ENCODE measurements at places on chromosomes 12 and 14.

DNA sequence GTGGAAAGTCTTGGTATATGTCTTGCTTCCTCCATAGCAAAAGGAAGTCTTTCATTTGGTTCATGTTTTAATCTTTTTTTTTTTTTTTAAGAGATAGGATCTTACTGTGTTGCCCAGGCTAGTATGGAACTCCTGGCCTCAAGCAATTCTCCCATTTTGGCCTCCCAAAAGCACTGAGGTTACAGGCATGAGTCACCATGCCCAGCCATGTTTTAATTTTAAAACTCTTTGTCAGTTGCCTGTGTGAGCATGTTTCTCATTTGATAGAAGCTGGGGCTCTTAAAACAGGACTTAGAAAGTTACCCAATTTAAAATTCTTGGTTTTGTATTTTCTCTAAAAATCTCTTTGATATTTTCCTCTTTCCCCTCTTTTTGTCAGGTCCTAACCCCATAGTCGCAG lies 45.0 kb upstream of the REP15 start:
- no peaks in the 10 kb centered on the region for H3K27me3 ChIP-seq
- no peak overlapping the region for H3K27ac ChIP-seq
- H3K36me3 ChIP-seq, result no peaks in the 10 kb centered on the region
- H3K4me3 ChIP-seq, result no peak overlapping the region
- no peaks in the 10 kb centered on the region for H3K4me1 ChIP-seq

DNA sequence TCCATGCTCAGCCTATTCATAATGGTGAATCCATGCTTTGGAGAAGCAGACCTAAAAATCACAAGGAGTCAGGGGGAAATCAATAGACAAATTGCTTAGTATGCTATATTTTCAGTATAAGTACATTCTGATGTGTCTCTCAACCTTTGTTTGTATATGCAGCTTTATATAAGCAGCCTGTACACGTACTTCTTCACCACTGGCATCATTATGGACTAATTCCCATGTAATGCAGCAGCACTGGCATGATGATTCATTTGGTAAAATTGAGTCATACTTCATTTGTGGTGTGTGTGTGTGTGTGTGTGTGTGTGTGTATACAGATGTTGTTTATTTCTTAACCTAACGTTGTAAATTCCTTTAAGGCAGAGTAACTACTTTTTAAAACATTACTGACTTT lies 10.9 kb downstream of the DCP1B start:
- H3K27me3 ChIP-seq, result no peaks in the 10 kb centered on the region
- H3K27ac ChIP-seq, result no peak overlapping the region
- peaks cover 12% of the 10 kb centered on the region for H3K4me1 ChIP-seq

- H3K4me3 ChIP-seq, result no peak overlapping the region
- DNase-seq, result no peak
- peaks cover 25% of the 10 kb centered on the region for H3K4me1 ChIP-seq
Measured at GRCh38 chr14:75649337-75649736, 11.3 kb downstream of the ERG28 start.

DNA sequence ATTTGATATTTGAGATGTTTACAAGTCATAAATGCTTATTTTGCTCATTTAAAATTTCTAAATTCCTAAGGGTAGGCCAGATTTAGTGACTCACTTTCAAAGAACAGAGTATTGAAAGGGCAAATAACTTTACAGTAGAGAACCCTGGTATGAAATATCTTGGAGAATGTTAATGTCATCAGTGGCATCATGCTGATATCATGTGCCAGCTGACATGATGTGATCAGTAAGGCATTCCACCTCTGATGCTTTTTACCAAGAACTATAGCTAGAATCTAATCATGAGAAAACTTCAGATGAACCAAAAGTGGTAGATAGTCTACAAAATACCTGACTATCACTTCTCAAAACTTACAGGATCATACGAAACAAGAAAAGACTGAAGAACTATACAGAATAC lies 2.9 kb upstream of the FLRT2 start:
- no peak overlapping the region for H3K4me3 ChIP-seq
- no peaks in the 10 kb centered on the region for H3K27me3 ChIP-seq
- no peaks in the 10 kb centered on the region for H3K4me1 ChIP-seq
- no peaks in the 10 kb centered on the region for H3K36me3 ChIP-seq
- DNase-seq, result no peak
- no peak overlapping the region for H3K27ac ChIP-seq

DNA sequence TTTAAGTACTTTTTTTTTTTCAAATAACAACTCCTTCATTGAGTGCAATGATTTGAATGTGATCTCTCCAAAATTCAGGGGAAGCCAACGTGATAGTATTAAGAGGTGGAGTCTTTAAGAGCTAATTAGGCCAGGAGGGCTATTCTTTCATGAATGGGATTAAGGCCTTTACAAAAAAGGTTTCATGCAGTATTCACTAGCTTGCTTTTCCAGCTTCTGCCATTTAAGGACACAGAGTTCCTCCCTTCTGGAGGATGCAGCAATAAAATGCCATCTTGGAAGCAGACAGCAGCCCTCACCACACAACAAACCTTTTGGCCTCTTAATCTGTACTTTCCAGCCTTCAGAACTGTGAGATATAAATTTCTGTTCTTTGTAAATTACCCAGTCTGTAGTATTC lies 586.8 kb upstream of the LMO3 start:
- H3K4me1 ChIP-seq, result no peaks in the 10 kb centered on the region
- no peak for DNase-seq
- no peaks in the 10 kb centered on the region for H3K36me3 ChIP-seq
- H3K27ac ChIP-seq, result no peak overlapping the region

DNA sequence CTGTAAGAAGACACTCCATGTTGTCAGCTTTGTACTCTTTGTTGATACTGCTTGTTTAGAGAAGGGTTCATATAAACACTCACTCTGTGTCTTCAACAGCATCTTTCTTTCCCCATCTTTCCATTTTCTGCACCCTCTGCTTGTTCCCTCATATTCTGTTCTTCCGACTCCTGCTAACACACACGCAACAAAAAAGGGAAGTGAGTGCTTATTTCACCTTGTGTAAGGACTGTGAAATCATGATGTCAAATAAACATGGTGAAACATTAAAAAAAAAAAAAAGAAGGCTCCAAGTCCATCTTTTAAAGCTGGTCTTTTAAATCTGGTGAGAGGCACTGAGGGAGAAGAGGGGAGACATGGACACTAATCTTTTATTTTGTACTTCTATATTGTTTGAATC lies 145.4 kb downstream of the RPAP3 start:
- no peak overlapping the region for H3K4me3 ChIP-seq
- DNase-seq, result no peak
- peaks cover 11% of the 10 kb centered on the region for H3K4me1 ChIP-seq
- no peak overlapping the region for H3K27ac ChIP-seq
- no peaks in the 10 kb centered on the region for H3K36me3 ChIP-seq
- no peaks in the 10 kb centered on the region for H3K27me3 ChIP-seq

- H3K36me3 ChIP-seq, result no peaks in the 10 kb centered on the region
Measured at GRCh38 chr12:89370850-89371249, 18.5 kb upstream of the DUSP6 start.

- H3K4me3 ChIP-seq, result no peak overlapping the region
- no peak for DNase-seq
- H3K4me1 ChIP-seq, result no peaks in the 10 kb centered on the region
- no peak overlapping the region for H3K27ac ChIP-seq
- peaks cover 28% of the 10 kb centered on the region for H3K27me3 ChIP-seq
- H3K36me3 ChIP-seq, result no peaks in the 10 kb centered on the region
Measured at GRCh38 chr14:63267171-63267570, 51.6 kb downstream of the GPHB5 start.

DNA sequence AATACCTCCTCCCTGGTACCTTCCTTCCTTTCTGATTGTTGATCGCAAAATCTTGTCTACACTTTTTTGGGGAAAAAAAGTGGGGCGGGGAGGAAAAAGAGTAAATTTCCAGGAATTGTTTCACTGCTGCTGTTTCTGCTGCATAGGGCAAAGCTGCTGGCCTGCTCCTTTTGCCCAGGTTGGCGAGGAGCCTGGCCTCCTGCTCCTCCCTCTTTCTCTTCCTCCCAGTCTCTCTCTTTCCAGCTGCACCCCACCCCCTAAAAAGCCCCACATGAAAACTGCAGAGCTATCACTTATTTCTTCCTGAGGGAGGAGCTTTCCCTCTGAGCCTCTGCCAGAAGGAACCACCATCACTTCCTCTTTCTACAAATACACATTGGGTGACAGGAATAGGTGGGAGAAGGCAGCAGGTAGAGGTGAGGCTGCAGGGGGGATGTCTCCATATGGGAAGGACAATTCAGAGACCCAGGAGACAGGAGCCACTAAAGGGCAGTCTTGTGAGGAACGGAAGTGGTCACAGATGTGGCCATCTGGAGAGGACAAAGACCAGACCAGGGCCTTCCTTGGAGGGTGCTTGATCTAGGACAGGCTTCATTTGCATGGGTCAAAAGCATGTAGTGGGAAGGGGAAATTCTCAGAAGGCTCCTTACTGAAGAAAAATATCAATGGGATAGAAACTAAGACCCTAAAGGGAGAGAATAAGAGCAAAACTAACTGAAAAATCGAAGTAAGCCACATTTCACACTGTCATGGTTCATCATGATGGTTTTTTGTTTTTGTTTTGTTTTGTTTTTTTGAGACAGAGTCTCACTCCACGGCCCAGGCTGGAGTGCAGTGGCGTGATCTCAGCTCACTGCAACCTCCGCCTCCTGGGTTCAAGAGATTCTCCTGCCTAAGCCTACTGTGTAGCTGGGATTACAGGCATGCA lies 14.8 kb downstream of the ZBTB39 start:
- H3K4me3 ChIP-seq, result no peak overlapping the region
- no peak for DNase-seq
- H3K36me3 ChIP-seq, result no peaks in the 10 kb centered on the region
- no peak overlapping the region for H3K27ac ChIP-seq
- H3K27me3 ChIP-seq, result no peaks in the 10 kb centered on the region

- H3K27me3 ChIP-seq, result no peaks in the 10 kb centered on the region
- H3K27ac ChIP-seq, result no peak overlapping the region
- DNase-seq, result no peak
- no peak overlapping the region for H3K4me3 ChIP-seq
- no peaks in the 10 kb centered on the region for H3K36me3 ChIP-seq
Measured at GRCh38 chr12:93957168-93957567, 191.2 kb upstream of the PLXNC1 start.

- H3K4me1 ChIP-seq, result peaks cover 27% of the 10 kb centered on the region
- H3K27me3 ChIP-seq, result no peaks in the 10 kb centered on the region
- H3K27ac ChIP-seq, result peak overlapping the region; percentile 88
- H3K4me3 ChIP-seq, result peak overlapping the region; percentile 81
Measured at GRCh38 chr14:50531595-50532501, 521 bp downstream of the MAP4K5 start.

DNA sequence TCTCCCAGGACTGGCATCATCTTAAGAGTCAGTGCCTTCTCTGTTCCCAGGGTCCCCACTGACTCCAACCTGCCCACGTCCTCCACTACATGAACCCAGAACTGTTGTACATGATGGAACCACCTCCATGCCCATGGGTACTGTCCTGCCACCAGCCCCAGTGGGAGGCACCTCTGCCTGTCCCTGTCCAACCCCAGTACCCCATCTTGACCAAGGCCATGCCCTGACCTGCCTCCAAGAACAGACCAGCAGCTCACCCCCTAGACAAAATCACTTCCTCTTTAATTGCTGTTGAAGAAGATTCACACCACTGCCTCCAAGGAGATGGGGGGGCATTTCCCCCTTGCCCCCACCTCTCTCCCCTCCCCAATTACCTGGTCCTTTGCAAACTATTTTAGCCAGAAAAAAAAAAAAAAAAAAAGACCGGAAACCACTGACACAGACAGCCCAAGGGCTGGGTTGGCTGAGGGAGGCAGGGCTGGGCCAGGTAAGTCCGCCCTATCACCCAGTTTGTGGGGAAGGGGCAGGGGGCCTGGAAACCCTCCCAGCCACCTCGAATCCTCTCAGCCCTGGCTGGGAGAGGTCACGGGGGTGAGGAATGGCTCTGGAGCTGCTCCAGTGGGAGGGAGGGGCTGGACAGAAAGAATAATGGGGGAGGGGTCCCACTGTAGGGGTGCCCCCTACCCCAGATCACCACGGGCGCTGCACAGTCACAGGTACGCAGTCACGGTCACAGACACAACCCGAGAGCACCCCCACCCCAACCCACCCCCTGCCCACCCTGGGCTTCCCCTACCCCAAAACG lies 13.4 kb downstream of the AGAP2 start:
- no peak for DNase-seq
- H3K36me3 ChIP-seq, result peaks cover 4% of the 10 kb centered on the region
- H3K4me1 ChIP-seq, result peaks cover 18% of the 10 kb centered on the region

DNA sequence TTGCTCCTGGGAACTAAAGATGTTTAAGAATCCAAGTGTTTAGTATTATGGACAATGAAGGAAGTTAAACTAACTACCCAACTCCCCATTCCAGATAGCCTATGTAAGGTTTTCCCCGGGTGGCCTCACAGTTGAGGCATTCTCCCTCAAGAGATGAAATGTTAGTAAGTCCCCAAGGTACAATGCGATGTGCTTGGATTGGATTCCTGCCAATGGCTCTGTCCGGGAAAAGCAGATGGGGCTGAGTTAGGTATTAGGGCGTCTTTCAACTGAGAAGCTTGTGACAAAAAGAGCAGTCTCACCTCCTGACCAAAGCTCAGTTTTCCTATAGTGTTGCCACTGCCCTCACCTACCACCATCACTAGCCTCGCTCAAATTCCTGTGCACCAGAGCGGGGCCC lies 64.8 kb upstream of the E2F7 start:
- no peak overlapping the region for H3K4me3 ChIP-seq
- H3K27ac ChIP-seq, result no peak overlapping the region
- no peaks in the 10 kb centered on the region for H3K36me3 ChIP-seq
- no peak for DNase-seq

DNA sequence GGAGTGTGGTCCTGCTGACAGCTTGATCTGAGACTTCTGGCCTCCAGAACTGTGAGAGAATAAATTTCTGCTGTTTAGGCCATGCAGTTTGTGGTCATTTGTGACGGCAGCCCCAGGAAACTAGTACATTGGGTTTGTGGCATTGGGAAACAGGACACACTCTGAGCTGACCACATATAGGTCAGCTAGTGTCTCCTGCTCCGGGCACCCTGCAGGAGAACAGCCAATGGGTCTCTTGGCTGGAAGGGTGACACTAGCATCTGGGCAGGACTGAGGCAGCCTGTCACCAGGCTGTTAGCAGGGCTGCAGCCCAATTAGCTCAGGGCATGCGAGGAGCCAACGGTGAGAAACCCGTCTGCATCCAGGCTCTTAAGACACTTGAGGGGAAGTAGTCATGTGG lies 83.2 kb downstream of the PITPNM2 start:
- H3K4me1 ChIP-seq, result peaks cover 41% of the 10 kb centered on the region
- no peak overlapping the region for H3K4me3 ChIP-seq
- no peak overlapping the region for H3K27ac ChIP-seq
- no peaks in the 10 kb centered on the region for H3K36me3 ChIP-seq

Measured in HCT116 (cell line).